ENCODE measurements at places on chromosomes 4 and X.

- no peak for DNase-seq
Observed at GRCh38 chr4:36273276-36273675, 8.1 kb upstream of the DTHD1 start.

GRCh38 chr4:111802191-111802590, 343.1 kb upstream of the FAM241A start:
- DNase-seq = no peak

GRCh38 chrX:111585337-111585736, 73.9 kb downstream of the SERTM2 start:
- no peak for DNase-seq

DNA sequence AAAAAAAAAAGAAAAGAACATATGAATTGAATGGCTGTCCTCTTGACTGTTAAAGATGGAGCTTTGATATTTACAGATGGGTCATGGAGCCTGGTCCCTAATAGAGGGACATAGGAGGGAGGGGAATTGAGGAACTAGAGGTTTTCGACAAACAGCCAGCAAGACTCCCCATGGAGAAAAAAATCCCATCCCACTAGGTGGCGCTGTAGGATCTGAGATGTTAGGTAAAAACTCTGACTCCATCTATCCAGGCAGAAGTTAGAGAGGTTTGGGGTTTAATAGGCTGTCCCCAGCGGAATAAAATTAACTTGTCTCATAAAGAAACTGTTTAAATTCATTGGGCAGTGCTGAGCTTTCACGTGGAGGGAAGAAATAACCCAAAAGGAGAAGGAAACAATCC, 45.9 kb downstream of the HMGB2 start:
- DNase-seq = peak; percentile 30

- DNase-seq = no peak
Observed at GRCh38 chr4:8307121-8307520, 37.6 kb downstream of the HTRA3 start.

- peak; percentile 12 for DNase-seq
Observed at GRCh38 chrX:53312946-53313727, 31.8 kb upstream of the IQSEC2 start.

- no peak for DNase-seq
Observed at GRCh38 chrX:12210196-12210815, 72.0 kb downstream of the FRMPD4 start.

- DNase-seq = no peak
Observed at GRCh38 chr4:161892951-161893350, 270.8 kb downstream of the FSTL5 start.

DNA sequence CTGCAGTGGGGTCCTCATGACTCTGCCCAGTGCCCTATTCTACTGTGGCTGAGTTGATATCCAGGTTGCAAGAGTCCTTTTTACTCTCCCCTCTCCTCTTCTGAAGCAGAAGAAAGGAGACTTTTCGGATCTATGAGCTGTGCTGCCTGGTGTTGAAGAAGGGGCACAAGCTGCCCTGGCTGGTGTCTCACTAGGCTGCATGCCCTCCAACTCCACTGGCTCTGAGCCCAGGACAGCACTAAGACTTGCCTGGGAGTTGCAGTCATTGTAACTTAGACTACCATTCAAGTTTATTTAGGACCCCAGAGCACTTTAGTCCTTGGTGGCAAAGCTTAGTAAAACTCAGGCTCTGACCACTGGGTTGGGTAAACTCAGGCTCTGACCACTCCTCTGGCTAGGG, 89.4 kb downstream of the GABRB1 start:
- DNase-seq = no peak

DNA sequence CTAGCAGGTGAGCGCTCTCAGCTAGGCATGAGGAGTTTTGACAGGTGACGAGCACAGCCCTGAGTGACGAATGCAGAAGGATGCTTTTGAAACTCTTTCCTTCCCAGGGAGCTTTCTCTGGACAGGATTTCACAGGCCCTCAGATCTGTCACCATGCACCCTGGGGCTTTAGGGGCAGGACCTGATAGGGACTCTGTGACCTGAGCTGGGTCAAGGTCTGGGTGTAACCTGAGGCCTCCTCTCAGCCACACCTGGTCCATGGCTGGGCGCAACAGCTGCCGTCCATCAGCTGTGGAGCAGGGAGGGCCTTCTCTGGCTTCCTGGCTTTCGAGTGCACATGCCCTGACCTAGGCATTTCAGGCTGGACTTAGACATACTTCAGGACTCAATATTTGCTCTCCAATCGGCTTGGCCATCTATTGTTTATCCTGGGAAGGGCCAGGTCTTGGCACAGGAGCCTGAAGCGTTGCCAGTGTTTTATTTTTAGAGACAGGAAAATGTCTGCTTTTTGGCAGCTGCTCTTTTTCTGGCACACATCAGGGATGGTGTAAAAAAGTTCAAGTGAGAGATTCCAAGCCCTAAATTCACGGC, 56.4 kb downstream of the C4orf51 start:
- DNase-seq = no peak

GRCh38 chrX:497186-498014, 110.7 kb upstream of the PPP2R3B start:
- DNase-seq = no peak

- DNase-seq = no peak
Observed at GRCh38 chr4:150209140-150209829, 131.0 kb downstream of the DCLK2 start.

- no peak for DNase-seq
Observed at GRCh38 chr4:48914311-48914710, 7.7 kb upstream of the OCIAD2 start.

GRCh38 chr4:72974694-72975487, 94.6 kb downstream of the COX18 start:
- DNase-seq = no peak

GRCh38 chr4:163804001-163804400, 309.5 kb downstream of the TMA16 start:
- no peak for DNase-seq

- DNase-seq = no peak
Observed at GRCh38 chrX:134761788-134762187, 103.5 kb upstream of the PLAC1 start.

DNA sequence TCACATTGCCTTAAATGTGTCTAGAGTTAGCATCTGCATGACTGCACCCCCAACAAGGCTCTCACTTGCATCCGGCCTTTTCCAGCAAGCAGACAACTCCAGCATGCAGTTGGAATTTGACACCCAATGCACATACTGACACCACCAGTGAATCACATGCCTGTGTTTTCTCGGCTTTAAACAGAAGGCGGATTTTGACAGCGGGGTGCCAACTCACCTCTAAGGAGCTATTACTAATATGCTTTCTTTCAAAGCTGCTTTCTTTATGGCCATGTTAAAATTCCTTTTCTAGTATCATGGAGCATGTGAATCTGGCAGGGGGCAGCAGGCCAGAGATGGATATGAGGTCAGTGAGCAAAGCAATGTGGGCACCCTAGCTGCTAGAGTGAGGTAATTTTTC, 78.0 kb upstream of the CLNK start:
- no peak for DNase-seq

DNA sequence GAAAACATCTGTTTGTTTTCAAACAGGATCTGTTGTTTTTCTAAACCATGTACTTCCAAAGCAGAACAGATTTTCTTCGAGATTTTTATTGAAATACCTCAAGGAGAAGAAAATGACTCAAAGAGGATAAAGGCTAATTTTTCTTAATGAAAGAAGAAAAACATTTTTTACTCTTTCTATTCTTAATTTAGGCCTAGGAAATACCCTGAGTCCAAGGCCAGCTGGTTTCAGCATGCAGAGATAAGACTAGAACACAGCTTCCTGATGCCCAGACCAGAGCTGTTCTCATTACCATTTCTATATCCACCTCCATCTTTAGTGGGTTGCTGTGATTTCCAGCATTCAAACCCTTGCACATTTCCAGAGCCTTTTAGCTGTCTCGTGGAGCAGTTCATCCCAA, 18.3 kb downstream of the GAB1 start:
- DNase-seq = no peak

GRCh38 chr4:38565271-38566199, 98.5 kb upstream of the KLF3 start:
- DNase-seq = no peak

DNA sequence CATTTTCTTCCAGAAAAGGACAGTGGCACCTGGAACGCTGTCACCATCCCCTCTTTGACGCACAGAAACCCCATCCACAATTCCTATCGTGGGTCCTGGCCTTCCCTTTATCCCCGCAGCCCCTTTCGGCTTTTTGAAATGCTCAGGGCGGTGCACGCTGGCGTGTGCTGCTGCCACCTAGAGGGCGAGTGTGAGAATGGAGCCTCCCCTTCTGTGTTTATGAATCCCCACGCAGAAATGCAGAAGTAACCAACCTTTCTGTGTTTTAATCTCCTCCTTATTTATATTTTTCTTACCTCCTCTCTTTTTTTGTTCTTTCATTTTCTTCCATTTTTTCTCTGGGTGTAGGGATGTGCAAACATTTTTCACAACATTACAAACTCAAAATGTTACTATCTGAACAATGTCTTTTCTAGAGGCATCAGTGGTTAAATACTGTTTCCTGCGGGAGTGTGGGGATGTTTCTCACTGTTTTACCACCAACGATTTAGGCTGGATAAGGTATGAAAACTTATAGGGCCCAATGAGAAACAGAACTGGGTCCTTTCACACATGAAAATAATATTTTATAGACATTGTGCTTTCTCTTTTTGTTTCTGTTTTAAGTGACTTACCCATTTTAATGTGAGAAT, 50.0 kb downstream of the TMA16 start:
- no peak for DNase-seq

DNA sequence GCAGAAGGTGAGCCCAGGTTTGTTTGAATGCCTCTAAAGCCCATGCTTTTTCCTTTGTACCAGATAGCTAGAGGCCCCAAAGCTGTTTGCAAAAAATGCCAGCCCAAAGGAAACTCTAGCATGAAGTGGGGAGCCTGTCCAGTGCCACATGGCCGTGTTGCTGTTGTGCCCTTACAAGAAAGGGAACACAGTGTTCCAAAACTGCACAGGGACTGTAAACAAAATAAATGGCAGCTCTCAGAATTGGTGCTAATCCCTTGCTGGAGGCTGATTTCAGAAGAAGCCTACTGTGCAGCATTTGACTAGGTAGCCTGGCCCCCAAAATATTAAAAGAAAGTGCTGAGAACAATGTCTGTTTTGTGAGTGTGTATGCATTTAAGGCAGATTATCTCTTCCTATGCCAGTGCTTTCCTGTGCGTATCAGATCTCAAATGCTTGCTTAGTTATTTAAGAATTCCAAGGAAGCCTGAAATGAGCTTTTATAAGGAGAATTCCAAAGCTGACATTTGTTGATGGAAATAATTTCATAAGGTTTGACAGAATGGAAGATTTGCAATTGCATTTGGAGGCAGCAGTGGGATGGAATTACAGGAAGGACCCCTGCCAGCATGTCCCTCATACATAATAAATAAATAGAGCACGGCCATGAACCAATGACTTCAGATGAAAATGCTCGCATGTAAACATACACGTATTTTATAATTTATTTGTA, 115.7 kb downstream of the IRF2 start:
- no peak for DNase-seq

- no peak for DNase-seq
Observed at GRCh38 chr4:122636697-122637096, 15.8 kb upstream of the IL21 start.

- DNase-seq = no peak
Observed at GRCh38 chr4:165851256-165851655, 21.8 kb upstream of the TLL1 start.

GRCh38 chr4:3183008-3183407, 66.0 kb upstream of the MSANTD1 start:
- DNase-seq = no peak

- DNase-seq = no peak
Observed at GRCh38 chr4:8507624-8508023, 67.0 kb downstream of the TRMT44 start.

DNA sequence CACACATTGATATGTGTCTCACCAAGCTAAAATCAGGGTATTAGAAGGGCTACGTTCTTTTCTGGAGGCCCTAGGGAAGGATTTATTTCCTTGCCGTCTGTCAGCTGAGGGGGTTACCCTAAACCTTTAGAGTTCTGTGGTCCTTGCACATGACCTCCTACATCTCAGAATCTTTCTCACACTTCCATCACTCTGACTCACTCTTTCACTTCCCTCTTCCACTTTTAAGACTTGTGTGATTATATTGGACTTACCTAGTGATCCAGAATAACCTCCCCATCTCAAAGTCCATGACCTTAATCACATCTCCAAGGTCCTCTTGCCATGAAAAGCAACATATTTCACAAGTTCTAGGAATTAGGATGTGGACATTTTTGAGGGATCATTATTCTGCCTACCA, 53.6 kb upstream of the FUNDC1 start:
- DNase-seq = no peak

DNA sequence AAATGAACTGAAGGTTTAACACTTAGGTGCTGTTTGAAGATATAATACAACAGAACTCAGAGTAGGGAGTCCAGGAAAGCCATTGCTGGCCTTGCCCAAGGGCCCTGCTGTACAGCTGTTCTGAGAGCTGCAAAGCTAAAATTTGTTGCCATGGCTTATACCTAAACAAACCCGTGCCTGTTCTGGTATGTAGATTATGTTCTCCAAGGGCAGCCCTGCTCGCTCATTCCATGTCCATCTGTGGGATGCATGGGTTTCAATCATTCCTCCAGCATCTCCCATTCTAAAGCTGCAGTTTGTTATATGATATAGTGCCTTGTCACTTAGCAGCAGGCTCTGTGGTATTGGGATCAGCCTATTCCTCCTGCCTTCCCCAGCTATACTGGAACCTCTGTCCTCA, 80.8 kb upstream of the BMPR1B start:
- DNase-seq = no peak

- no peak for DNase-seq
Observed at GRCh38 chr4:5452156-5452555, 256.2 kb downstream of the EVC2 start.

GRCh38 chr4:3346146-3346545, 53.3 kb downstream of the RGS12 start:
- DNase-seq = no peak

DNA sequence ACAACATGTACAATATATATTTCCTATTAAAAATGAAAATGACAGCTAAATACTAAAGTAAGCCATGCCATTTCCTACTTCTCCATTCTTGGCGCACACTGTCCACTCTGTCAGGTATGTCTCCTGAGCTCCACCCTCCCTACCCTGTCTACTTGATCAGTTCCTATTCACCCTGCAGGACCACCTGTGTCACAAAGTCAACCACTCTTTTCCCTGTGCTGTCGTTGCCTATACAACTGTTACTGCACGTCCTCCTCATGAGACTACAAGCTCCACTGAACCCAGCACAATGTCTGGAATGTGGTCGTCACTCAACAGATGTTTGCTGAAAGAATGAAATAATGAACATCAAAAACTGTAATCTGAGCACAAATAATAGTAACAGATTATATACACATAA, 54.9 kb downstream of the SLC9A7 start:
- DNase-seq = no peak

DNA sequence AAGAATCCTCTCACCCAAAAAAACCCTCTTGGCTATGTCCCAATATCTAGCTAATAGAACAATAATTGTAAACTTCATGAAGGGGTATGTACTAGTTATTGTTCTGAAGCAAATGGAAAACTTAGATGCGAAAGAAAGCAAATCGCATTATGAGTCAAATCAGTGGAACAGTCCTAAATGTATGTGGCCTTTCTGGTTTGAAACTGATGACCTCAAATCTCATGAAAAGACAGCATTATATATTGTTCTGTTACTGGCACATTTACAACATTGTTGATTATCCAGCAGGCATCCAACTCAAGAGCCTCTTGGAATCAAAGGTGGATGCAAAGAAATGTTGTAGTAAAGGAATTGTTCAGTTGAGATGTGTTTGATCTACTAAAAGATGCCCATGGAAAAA, 34.7 kb downstream of the CSN3 start:
- no peak for DNase-seq
